NCI-H526 treated with DMSO at 0.1 percent for 48 hours (cell line): ENCODE measurements at places on chromosomes 5 and 9.

DNA sequence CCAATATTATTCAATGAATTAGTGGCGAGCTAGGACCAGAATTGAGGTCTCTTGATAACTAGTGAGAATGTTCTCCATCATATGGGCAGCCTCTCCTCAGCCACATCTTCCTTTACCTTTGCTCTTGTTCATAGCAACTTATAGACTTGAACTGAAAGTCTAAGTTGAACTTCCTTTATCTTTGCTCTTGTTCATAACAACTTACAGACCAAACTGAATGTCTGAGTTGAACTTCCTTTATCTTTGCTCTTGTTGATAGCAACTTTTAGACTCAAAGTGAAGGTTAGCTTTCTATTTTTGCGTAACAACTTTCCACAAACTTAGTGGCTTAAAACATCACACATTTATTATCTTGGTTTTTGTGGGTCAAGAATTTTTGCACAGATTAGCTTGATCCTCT is 146.4 kb upstream of the C9orf72 start:
- no peak for DNase-seq

GRCh38 chr5:124444147-124444775 is 302.2 kb downstream of the ZNF608 start:
- no peak for DNase-seq

GRCh38 chr5:9477537-9477936 is 68.3 kb downstream of the SEMA5A start:
- DNase-seq = no peak

- DNase-seq = no peak
Measured at GRCh38 chr5:11497651-11498050, 406.6 kb downstream of the CTNND2 start.

DNA sequence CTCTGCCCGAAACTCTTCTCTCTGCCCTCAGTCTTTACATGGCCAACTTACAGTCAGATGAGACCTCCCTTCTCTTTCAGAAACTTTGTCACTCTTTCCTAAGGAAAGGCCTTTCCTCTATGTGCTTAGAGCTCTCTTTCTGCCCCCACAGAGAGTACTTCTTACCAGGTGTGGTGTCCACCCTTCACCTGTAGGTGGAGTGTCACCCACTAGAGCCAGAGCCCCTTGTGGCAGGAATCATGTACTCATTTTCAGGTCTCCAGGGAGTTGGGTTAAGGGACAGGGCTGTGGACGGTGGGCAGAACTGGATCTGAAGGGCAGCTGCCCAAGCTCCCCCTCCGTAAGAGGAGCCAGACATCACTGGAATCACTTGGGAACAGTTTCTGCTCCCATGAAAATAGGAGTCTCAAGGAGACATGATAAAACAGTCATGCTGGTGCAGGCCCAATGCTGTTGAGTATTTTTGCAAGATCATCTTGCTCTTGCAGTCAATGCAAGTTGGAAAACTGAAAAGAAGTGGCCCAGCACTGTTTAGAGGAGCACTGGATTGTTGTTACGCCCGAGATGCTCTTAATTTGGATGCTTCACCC is 436.7 kb downstream of the ZSWIM6 start:
- DNase-seq = peak; percentile 0

- DNase-seq = no peak
Measured at GRCh38 chr5:149596712-149597111, 15.4 kb downstream of the ARHGEF37 start.

- DNase-seq = no peak
Measured at GRCh38 chr9:120481248-120481647, 98.7 kb downstream of the CDK5RAP2 start.

GRCh38 chr9:7756088-7756487 is 43.5 kb downstream of the DMAC1 start:
- DNase-seq = no peak

DNA sequence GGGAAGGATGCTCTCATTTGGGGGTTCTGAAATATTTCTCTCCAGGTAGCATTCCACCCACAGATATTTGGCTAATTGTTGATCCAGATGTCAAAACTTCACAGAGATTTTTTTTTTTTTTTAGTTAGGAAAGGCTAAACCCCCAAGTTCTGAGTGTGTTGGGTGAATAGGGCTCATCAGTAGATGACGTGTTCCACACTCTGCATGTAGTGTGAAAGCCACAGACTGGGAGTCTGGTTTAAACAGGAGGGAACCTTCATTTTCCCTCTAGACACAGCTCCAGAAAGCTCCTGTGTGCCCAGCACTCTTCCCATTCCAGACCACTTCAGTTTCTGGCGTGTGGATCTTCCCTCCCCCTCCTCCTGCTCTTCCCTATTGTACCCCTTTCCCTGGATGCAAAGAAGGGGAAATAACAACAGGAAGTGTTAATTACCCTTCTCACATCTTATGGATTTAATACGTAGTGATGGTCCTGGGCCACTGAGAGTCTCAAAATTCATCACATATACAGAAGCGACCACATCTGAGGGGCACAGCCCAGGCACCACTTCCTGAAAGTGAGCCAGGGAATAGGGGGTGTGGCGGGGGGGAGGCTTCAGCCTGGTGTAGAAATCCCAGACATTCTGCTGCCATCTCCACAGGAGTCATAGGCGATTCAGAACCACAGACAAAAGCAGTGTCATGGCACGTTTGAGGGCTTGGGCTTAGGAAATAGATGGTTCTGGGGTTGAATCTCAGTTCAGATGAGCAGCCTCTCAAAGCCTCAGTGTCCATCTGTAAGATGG is 65.1 kb downstream of the DAP start:
- no peak for DNase-seq

DNA sequence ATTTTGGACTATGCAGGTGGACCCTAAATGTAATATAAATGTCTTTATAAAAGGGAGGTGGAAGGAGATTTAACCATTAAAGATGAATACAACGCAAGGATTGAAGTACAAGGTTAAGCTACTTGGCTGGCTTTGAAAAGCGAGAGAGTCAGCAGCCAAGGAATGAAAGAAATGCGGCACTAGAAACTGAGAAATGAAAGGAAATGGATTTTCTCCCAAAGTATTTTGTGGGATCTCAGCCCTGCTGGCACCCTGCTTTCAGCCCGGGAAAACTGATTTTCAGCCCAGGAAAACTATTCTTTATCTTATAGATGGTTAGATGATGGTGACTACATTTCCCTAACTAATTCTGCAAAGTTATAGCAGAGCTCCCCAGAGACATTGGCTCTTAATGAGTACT is 1349.6 kb upstream of the C9orf72 start:
- no peak for DNase-seq

GRCh38 chr5:138054847-138055558 is 22.1 kb upstream of the FAM13B start:
- no peak for DNase-seq

DNA sequence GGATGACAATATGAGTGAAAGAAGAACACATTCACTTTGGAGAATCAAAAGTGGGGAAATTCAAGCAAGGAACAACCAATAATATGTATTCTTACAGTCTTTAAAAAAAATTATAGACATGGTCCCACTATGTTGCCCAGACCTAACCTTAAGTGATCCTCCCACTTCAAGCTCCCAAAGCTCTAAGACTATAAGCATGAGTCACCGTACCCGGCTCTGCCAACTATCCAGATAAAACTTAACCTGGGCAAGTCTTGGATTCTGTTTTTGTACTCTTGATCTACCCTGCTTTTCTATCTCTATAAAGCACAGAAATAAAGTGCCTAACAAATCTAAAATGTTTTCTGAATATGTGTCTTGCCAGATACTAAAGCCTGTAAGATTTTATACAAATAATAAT is 30.9 kb downstream of the CEMIP2 start:
- no peak for DNase-seq

GRCh38 chr5:157165668-157166067 is 396 bp downstream of the GARIN3 start:
- DNase-seq = no peak

- no peak for DNase-seq
Measured at GRCh38 chr5:60797482-60798153, 46.5 kb downstream of the ELOVL7 start.

GRCh38 chr5:72511774-72512592 is 4.8 kb upstream of the ZNF366 start:
- DNase-seq = no peak

DNA sequence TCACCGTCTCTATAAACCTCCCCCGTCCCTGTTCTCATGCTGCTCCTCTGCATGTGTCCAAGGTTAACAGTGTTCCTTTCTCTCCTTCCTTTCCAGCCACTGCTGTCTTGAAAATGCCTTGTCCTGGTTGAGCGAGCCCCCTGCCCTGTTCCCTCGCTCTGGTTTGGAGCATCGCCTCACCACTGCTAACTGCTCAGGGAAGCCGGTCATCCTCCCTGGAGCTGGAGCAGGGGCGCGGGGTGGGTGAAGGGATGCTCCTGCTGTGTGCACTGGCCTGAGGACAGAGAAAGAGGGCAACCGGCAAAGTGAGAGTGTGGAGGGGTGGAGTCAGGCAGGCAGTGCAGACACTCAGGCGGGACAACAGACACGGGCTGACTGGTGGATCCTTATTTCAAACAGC is 19.4 kb downstream of the UBE2QL1 start:
- no peak for DNase-seq

- DNase-seq = no peak
Measured at GRCh38 chr9:131650254-131650653, 89.6 kb downstream of the RAPGEF1 start.

DNA sequence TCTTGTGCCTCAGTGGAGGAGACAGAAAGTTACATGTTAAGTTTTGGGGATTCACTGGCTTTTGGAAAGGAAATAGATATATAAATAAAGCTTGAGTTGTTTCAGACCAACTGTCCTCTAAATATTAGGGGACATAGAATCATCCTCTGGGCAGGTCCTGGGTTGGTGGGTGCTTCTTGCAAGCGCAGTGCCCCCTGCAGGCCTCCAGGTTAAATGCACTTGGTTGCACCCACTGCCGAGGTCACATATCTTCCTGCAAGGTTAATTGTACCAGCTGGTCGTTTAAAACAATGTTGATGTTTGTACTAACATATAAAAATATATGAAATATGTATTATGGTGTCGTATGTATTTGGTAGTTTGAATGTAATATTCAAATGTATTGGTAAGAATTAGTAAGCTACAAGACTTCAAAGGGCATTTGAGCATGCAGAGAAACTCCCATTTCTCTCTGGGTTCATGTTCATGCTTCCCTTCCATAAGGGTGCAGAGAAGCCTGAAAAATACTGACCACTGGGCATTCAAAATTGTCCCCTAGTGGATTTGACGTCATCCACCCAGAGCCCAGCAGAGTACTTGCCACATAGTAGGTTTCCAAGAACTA is 87.0 kb downstream of the ZNF618 start:
- peak; percentile 7 for DNase-seq

DNA sequence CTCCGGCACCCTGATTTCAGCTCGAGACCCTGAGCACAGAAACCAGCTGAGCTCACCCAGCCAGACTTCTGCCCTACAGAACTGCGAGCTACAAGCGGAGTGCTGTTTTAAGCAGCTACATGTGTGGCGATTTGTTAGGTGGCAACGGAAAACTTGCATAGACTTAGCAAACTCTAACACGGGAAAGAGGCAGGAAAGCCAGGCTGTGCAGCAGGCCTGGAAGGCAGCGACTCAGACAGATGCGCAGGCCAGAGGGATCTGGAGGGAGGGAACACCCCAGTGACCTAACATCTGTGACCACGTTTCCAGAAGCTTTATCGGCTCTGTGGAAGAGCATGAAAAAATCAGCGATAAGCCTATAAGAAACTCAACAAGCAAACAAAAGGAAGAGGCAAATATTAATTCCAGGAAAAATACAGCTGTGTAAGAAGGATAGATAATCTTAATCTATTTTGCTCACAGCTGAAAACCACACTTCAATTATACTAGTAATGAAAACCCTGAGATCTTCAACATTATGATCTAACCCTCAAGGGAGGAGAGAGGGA is 11.0 kb downstream of the UBAC1 start:
- no peak for DNase-seq

DNA sequence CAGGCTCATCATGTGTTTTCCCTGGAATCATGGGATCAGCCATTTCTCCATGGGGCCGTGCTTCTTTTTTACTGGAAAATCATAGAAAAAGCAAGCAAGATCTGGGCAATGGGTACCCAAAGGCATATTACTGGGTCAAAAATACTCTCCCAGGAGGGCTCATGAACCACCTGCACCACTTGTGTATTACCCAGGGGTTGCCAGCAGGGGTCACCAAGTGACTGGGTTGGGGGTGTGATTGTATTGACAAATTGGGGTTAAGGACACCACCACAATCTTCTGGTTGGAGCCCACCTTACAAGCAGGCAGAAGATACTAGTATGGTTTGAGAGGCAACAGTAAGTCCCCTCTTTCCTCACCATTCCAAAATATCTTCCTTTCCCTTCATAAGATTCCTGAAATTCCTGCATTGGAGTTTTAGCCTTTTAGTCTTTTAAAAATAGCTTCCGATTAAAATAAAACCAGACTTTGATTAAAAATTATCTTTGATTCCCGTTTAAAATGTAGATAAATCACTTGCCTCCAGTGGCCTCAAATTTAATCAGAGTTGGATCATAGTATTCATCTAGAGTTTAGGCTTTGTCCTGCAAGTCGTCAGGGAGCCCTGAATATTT is 603.3 kb downstream of the KIF4B start:
- DNase-seq = no peak

- DNase-seq = no peak
Measured at GRCh38 chr5:132344775-132345514, 24.6 kb upstream of the SLC22A5 start.

DNA sequence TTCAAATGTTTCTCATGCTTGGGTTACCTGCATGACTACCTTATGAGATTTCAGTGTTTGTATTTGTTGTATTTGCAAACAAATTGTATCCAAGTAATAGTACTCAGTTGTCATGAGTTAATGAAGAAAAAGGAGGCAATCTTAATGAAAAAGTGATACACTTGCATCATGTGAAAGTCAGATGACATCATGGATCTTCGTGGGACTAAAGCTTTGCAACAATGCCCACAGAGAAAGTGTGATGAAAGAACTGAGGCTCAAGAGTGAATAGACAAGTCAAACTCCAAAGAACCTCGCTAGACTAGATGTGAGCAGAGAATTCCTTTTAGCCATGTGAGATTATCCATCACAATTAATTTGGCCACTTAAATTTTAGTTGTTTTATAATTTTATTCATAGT is 75.4 kb upstream of the ADRB2 start:
- DNase-seq = no peak

DNA sequence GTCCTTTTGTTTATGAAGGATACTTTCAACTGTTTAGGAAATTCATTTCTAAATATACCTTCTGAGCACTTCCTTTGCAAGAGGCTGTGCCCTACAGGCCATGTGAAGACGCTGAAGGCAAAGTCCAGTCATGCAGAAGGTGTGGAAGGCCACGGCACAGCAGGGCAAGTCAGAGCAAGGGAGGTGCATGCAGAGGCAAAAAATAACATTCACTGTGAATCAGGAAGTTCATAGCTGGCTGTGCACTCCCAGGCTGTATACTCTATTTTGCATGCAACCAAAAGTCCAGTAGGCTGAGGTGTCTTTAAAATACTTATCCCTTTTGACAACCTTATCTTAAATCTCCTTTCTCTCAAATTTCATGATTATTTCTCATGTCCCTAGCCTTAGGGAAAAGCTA is 50.3 kb downstream of the GNAQ start:
- DNase-seq = peak; percentile 8

DNA sequence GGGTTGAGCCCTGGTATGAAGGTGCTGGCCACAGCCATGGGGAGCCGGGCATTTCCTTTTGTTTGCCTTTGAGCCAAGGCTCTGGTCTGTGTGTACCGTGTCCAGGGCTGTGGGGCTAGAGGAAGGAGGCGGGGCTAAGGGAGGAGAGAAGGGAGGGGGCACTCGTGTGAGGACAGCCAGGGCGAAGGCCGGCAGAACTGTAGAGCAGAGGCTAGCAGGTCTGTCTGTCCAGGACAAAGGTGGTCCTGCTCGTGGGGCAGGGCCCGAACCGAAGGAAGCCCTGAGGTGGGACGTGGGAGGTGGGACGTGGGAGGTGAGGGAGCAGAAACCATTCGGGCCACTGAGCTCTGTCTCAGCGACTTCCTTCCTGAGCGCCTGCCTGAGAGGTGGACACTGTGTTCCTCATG is 41.3 kb upstream of the TESK1 start:
- no peak for DNase-seq
